Progenitor cell of endocrine pancreas (in vitro differentiated cells): ENCODE measurements at places on chromosomes 11 and 22.

GRCh38 chr11:2302306-2302895 is 588 bp downstream of the TSPAN32 start:
- no peak for DNase-seq

DNA sequence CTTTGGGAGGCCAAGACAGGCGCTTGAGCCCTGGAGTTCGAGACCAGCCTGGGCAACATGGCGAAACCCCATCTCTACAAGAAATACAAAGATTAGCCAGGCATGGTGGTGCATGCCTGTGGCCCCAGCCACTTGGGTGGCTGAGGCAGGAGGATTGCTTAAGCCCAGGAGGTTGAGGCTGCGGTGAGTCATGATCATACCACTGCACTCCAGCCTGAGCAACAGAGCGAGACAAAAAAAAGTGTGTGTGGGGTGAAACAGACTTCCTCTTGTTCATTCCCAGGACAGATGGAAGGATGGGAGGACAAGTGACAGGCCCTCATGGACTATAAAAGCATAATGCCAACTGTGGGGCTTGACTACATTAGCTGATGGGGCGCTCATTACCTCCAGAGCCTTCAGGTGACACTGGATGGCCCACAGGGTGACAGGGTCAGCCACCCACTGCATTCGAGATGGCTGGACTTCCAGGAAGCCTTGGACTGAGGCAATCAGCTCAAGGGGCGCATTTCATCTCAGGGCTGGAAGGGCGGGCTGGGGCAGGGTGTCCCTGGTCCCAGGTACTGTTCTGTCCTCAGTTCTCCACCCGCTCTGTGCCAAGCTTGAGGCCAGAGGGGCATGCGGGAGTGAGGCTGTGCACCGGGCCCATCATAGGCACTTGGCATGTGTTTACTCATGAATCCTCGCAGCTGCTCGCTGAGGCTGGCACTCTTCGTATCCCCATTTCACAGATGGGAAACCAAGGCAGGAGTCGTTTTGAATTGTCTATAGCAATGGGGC is 12.5 kb downstream of the NPTXR start:
- DNase-seq, result no peak

DNA sequence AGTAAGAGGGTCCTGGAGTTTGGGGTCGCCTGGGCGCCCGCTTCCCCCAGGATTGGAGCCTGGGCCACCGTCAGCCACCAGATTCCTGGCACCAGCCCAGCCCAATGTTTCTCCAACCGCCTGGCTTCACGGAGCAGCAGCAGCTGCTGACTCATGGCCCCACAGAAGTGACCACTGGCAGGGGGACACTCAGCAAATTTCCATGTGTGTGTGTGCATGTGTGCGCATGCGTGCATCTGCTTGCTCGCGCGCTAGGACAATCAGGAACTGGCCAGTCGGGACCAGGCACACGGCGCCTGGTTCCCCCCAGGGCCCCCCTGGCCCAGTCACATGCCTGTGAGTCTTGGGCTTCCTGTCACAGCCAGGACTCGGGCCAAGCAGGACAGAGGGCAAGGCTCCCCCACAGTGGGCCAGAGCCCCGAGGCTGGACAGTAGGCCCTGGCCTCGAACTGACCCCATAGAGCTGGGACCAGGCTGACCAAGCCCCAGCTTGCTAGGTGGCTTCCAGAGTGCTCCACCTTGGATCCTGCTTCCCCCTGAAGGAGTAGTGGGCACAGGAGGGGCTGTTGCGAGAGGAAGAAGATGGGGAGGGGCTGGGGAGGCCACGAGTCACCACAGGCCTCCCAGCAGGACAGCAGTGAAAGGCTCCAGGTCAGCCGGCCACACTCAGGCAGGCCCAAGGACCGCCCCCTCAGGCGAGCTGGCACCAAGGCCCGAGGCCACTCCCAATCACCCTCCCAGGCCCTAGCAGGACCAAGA is 3.2 kb downstream of the CTSD start:
- no peak for DNase-seq

- DNase-seq, result no peak
Measured at GRCh38 chr22:26436903-26437515, 7.9 kb downstream of the ASPHD2 start.

- no peak for DNase-seq
Measured at GRCh38 chr11:106101819-106102218, 24.4 kb downstream of the AASDHPPT start.

DNA sequence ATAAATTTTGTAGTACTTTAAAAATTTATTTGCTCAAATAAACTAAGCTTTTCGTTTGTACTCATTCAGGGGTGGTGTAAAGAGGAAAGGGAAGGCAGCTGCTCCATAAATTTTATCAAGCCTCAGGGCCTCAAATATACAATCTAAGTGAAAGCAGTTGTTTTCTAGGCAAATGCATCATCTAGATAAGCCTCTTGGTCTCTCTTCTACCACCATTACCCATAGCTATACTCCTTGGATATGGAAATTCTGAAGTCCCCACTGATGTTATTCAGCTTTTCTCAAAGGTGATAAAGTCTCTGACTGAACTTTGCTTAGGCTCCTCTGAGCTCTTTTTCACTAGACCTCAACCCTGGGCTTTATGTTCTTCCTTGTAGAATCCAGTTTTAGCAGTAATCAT is 1313.1 kb downstream of the JRKL start:
- DNase-seq, result no peak

- DNase-seq, result no peak
Measured at GRCh38 chr11:92735039-92735438, 234.4 kb upstream of the MTNR1B start.

GRCh38 chr11:41237382-41237781 is 222.1 kb downstream of the LRRC4C start:
- no peak for DNase-seq

- no peak for DNase-seq
Measured at GRCh38 chr11:121443688-121444275, 8.3 kb upstream of the SORL1 start.

GRCh38 chr11:12602421-12602820 is 71.8 kb upstream of the TEAD1 start:
- no peak for DNase-seq

GRCh38 chr11:87179621-87180020 is 141.9 kb downstream of the TMEM135 start:
- DNase-seq, result no peak

GRCh38 chr11:78497293-78497692 is 77.4 kb downstream of the NARS2 start:
- DNase-seq, result no peak

DNA sequence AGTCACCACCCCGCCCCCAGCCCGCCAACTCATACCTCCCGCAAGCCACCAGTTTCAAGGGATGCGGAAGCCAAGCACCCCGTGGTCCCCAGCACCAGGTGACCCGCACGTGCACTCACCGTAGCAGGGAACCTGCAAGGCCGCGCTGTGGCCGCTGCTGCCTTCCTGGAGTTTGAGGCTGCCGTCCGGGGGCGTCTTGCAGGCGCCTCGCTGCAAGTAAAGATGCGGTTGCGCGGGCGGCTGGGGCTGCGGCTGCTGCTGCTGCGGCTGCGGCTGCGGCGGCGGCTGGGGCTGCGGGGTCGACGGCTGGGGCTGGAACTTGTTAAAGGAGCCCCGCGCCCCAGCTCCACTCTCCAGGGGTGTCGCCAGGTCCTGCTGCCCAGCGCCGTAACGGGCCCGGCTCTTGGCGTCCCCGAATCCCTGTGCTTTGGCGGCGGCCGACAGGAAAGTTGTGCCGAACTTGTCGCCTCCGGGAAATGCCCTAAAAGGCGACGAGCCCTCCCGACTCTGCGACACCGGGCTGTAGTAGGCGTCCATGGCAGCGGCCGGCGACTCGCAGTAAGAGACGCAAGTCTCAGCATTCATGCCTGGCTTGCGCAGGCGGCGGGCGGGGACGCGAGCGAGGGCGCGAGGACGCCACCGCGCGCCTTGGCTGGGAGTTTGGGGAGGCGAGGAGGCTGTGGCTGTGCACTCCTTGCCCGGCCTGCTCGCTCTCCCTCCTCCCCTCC is at the start of gene ALX4:
Gene ALX4, minus strand, starts transcription at position 662 of the 728 bp plus-strand sequence. Its CDS starts 77 bp downstream, at position 585.
- DNase-seq, result no peak

DNA sequence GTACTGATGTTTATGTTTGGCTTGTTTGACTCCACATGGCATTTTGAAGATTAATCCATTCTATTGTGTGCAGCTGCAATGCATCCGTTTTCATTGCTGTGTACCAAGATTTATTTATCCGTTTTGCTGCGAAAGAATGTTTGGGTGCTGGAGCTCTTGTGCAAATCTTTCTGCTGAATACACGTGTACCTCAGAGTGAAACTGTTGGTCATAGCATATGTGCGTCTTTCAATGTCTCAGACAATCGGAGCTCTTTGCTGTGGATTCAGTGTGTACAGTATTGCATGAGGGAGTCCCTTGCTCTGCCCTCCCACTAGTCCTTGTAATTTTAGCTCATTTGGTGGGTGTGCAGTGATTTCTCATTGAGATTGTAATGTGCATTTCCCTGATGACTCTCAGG is 545.4 kb downstream of the TBC1D22A start:
- DNase-seq, result no peak

DNA sequence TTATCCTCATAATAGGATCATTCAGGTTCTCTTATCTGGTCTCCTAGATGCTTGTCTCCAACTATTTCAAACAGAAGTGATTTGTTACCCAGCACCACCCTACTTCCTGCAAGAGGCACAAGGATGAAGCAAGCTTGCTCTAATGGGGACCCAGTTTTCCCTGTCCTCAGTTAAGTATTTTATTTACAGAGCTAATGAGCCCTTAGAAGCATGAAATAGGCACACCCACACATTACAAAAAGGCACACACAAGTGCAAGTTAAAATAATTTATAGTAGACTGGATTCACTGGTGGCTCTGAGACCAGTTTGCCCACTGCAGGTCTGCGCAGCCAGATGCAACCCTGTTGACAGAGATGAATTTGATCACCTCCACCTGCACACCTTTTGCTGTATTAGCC is 167.5 kb downstream of the KIRREL3 start:
- no peak for DNase-seq

GRCh38 chr11:95895815-95896214 is 28.1 kb downstream of the MTMR2 start:
- DNase-seq, result no peak

GRCh38 chr22:27799827-27800249 is 1.7 kb downstream of the MN1 start:
- DNase-seq, result no peak

- no peak for DNase-seq
Measured at GRCh38 chr11:99277281-99277680, 256.5 kb downstream of the CNTN5 start.

DNA sequence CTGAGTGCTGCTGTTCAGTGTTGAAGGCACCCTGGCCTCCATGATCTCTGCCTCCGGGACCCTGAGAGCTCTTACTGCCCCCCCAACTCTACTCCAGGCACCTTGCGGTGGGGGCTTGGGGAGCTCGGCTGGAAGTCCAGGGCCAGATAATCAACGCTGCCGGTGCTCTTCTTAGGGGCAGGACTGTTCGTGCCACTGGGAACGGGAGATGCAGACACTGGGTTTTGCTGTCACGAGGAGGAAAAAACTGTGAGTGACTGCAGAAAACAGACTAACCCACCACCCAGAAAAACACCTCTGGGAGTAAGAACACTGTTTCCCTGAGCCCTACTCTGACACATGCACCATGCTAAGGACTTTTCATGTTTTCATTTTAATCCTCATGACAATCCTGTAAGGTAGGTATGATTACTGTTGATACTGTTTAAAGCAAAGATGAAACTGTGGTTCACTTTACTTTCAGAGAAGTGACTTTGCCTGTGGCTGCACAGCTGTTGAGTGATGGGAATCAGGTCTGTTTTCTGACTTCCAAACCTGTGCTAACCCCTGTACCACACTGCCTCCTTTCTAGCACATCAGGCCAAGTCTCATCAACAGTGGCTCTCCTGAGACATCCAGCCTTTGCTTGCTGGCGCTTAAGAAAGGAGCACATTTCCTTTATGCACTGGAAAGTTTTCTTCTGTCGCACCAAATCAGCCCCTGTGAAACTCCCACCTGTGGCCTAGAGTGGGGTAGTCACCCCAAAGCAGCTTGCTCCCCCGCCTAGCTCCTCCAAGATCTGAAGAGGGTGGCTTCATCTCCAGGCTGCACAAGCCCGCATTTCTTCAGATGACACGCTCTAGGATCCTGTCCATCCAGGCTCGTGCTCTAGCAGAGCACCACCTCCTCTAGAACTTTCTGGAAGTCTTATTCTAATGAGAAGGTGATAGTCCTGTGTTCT is 31.8 kb downstream of the USP35 start:
- DNase-seq, result no peak

DNA sequence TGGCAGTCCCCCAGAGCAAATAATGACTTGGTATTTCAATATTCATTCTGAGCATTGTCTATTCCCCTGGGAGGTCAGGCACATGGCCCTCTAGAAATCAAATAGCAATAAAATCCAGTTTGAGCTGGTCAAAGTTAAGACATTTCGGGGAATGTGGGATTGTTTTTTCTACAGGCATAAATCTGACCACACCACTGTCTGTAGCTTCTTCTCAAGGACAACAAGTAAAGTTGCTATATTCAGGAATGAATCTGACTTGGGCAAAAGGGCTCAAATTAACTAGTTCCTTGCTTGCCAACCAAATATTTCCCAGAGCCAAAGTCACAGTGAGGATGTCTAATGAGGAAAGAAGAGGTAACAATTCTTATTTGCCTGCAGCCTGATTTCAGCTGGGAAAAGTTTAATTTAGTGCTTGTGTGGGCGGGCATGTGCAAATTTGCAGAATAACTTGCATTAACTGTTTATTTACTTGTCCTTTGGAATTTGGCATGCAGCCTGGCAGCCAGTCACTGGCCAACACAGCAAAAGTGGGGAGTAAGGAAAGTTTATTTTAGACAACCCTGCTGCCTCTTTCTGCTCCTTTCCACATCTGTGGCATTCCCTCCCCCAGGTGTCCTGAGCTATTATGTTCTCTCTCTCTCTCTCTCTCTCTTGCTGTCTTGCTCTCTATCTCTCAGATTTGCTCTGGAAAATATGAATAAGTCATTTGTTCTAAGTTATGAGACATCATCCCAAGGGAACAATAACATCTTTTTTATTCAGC is 51.2 kb upstream of the ARHGAP20 start:
- DNase-seq, result no peak

GRCh38 chr11:118883368-118884071 is at the start of gene CXCR5:
CXCR5 (plus strand) TSS chr11:118883892; CDS start chr11:118883942, 50 bp downstream.
- DNase-seq, result no peak

DNA sequence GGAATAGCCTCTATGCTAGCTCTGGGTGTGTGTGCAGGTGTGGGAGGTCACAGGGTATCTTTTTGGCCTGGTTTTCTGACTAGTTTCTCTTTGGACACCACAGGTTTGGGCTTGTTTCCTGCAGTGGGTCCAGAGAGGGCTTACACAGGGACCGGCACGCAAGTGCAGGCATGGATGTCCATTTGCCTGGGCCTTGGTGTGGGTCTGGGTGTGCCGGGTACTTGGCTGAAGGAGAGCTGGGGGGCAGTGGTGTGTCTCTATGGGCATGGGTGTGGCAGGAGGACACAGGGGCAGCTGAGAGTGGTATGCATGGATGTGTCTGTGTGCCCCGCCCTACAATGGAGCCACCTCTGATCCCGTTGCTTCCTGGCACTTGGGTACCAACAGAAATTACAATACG is 7.5 kb upstream of the KCNJ11 start:
- no peak for DNase-seq

- DNase-seq, result no peak
Measured at GRCh38 chr11:23078289-23078971, 218.2 kb upstream of the CCDC179 start.

- DNase-seq, result no peak
Measured at GRCh38 chr11:44016131-44016530, 31.6 kb upstream of the ACCSL start.
